ENCODE measurements at places on chromosomes 2 and 18.
A peak's percentile ranks its signal among the peaks of the same experiment; 100 is the strongest.

DNA sequence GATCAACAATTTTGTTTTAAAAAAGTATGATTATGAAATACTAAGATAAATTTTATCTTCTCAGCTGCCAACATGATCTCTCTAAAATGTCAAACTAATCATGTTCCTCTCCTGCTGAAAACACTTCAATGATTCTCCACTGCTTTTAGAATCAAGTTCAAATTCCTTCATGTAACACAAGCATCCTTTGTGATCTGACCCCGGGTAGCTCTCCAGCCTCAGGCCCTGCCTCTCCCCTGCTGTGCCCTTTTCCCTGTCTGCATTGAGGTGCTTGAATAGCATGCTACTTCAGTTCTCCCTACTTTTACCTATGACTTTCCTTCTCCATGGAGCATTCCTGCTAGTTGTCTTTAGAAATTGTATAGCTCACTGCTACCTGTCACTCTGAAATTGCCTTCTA, 274.8 kb downstream of the PDE11A start:
- no peak for DNase-seq

GRCh38 chr2:224009605-224010315, 29.3 kb downstream of the SERPINE2 start:
- no peak for DNase-seq

DNA sequence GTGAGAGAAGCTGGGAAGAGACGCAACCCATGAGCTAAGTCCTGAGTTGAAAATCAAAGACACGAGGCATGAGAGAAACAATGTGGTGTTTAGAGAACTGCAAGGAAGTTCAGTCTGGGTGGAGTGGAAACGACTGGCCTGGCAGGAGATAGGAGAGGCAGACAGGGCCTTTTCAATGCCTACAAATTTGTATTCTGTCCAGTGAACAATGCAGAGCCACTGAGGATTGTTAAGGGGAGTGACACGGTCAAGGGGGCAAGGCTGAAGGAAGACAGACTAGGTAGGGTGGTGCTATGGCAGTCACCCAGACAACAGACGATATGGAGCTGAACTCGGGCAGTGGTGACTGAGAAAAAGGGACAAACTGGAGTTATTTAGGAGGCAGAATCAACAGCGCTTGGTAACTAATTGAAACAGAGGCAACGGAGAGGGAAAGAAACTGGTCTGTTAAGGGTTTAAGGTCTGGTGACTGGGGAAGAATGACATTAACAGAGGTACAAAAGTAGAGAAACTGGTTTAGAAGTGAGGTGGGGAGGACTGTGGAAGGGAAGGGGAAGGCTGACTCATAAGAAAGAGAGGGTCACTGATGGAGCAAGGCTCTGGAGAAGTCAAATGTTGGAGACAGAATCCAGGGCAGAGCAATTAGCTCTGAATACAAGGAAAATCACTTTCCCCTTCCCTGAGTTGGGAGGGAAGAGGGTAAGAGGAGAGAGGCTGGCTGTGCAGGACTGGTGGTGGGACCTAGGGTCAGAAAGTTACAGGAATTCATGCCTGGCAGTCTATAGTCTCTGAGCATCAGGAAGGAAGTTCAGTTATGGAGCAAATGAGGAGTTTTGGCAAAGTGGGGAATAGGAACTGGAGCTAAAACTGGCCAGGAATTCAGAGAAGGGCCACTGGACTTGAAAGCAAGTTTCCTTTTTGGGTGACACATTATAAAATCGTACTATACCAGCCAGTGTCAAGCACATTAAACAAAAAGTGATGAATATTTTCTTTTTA, 63.4 kb upstream of the CHRNA1 start:
- DNase-seq: no peak

GRCh38 chr2:191740759-191741158, 62.8 kb downstream of the NABP1 start:
- no peak for DNase-seq

DNA sequence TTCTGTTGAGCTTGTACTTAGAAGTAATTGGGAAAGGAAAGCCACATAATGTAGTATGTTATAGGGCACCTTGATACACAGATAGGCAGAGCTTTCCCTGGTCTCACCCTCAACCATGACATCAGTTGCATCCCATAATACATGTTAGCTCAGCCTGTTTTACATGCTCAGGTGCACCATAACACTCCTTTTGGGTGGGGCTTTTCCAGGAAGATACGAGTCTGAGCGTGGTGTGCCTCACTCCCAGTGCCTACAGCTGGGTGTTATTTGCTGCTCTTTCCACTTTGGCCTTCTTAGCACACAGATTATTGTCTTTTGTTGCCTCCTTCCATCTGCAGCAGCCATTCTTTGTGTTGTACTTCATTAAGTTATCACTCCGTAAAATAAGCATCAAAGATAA, 11.9 kb downstream of the TTC39C start:
- no peak for DNase-seq

DNA sequence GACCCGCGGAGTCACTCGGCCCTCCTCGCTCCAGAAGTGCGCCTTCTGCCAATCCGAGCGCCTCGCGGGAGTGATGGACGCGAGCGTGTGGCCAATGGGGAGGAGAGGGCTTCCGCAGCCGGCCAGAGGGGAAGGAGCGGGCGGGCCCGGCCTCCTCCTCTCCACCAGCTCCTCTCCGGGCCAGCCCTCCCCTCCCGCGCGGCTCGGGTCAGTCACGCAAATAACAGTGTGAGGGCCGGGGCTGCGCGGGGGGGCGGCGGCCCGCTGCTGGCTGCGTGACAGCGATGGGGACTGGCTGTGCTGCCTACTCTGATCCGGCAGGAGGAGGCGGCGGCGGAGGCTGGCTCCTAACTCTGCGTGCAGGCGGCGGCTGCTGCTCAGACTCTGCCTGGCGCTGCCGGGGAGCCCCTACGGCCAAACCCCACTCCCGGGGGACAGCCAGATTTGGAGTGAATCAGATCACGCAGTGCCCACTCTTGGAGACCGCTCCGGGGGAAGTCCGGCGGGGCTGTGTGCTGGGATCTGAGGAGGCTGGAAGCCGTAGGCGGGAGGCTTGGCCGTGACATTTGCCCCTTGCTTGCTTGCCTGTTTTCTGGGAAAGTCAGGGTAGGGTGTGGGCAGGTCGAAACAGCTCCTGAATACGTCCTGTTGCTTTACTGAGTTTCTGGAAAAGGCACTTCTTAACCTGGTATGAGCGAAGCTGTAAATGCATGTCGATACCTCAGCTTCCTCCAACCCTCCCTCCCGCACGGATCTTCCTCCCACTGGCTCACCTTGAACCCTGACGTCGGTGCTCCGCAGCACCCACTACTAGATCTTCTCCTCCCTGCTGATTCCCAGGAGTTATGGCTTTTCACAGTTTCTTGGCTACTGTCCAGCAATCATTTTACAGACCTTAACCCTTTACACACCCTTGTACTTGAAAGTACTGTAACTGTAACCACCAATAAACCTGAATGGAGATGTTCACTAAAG, 97.9 kb upstream of the SERTAD2 start:
- DNase-seq: peak; percentile 55
